Activated CD4-positive, alpha-beta memory T cell treated with anti-CD3 and anti-CD28 coated beads for 36 hours (primary cell): ENCODE measurements at places on chromosomes 5 and 9.

GRCh38 chr9:126275386-126276001, 51.1 kb upstream of the MVB12B start:
- DNase-seq = no peak

GRCh38 chr9:107274953-107275422, 8.1 kb upstream of the RAD23B start:
- no peak for DNase-seq

DNA sequence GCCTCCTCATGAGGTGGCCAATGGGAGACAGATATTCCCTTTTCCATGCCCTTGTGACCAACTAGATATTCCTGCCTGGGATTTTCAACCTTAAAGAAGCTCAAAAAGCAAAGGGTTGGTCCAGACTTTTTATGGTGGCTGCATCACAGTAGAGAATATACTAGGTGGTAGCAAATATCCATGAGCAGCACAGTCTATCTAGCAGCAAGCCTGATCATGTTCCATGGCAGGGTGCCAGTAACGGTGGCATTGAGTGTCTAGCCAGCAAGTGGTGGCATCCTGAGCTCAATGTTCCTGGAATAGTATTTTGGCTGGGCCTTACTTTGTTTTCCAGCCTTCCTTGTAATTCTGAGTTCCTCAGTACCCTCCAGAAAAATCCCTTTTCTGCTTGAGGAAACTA, 25.8 kb downstream of the CDC25C start:
- DNase-seq = no peak

- DNase-seq = peak; percentile 80
These were observed 84.4 kb upstream of the SPIN1 start for GRCh38 chr9:88303721-88304451.

DNA sequence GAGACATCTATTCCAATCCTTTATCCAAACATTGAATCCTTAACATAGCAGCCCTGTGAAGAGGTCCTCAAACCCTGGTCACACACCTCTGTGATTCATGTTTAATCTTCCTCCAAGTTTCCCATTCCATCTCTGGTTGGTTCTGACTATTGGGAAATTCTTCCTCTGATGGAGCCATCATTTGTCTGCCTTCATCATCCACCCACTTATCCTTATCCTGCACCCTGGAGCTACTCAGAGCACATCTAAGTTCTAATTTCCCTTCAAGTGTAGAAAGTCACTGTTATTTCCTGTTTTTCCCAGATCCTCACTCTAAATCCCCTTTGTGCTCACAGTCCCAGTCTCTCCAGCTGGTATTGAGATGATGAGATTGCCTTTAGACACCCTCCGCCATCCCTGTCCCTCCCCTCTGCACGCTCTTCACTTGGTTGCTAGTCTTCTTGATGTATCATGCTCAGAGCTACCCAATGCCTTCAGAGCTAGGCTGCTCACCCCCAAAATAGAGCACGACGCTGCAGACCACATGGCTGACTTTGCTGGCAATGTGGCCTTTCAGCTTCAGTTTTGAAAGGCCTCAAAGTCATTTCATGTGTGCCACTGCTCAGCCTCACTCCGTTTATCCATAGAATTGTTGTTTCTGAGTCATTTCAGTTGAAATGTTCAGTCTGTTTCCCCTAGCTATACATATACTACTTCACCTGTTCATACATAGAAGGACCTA, 154.3 kb downstream of the PALM2AKAP2 start:
- peak; percentile 71 for DNase-seq

- DNase-seq = no peak
These were observed 344.2 kb downstream of the ADGRV1 start for GRCh38 chr5:90902651-90903386.

GRCh38 chr9:106829666-106830408, 33.1 kb upstream of the ZNF462 start:
- no peak for DNase-seq

DNA sequence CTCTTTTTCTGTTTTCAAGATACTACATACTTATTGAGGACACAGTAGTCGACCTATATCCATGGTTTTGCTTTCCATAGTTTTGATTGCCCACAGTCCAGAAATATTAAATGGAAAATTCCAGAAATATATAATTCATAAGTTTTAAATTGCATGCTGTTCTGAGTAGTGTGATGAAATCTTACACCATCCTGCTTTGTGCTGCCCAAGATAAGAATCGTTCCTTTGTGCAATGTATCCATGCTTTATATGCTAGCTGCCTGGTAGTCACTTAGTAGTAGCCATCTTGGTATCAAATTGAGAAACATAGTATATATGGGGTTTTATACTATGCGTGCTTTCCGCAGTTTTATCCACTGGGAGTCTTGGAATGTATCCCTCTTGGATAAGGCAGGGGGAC, 59.0 kb downstream of the CWC27 start:
- no peak for DNase-seq

GRCh38 chr5:56951126-56951945, 587 bp downstream of the MIER3 start:
- peak; percentile 26 for DNase-seq

GRCh38 chr5:32490972-32491557, 46.5 kb upstream of the ZFR start:
- no peak for DNase-seq

DNA sequence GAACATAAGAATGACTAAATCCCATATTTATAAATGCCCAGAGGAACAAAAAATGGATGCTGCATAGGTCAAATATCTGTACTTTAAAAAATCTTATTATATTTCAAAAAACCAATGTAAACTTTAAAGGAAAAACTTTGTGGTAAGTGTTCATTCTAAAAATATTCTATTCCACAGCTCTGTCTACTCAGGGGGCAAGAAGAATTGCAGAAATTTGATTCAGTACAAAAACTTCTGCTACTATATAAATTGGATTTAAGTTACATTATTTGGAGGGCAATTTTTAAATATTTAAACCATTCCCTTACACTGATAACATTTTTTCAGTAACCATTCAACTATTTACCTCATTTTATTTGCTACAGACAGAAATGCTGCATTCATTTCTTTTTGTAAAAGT, 32.1 kb downstream of the NFIB start:
- no peak for DNase-seq
